AML-193 (cell line): ENCODE measurements at places on chromosomes 7 and 10.

DNA sequence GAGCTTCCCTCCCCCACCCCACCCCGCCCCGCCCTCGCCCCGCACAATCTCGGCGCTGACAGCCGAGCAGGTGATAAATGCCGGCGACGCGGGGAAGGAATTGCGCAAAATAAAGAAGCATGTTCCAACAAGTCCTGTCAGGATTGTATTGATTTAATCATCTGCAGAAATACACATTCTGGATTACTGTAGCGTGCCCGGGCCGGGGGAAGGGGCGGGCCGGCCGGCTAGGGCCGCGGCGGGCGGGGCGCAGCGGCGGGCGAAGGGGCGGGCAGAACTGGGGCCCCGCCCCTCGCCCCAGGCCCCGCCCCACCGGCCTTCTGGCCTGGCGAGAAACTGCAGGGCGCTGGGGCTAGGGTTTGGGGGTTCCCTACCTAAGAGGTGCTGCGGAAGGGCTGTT lies 88.9 kb upstream of the PAX2 start:
- no peak for DNase-seq

GRCh38 chr7:129807863-129808262 lies 144.9 kb downstream of the UBE2H start:
- no peak for DNase-seq

DNA sequence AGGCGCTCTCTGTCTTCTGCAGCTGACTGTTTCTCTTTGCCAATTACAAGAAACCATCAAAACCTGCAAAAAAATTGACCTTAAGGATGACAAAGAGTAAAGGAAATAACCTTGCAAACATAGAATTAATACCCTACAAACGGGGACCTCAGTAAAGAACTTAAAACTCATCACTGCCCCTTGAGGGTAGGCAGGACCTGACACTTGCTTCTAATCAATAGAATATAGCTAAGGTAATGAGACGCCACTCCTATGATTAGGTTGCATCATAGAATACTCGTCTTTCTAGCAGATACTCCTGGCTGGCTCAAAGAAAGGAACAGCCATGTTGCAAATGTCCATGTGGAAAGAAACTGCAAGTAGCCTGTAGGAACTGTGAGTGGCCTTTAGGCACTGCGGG lies 140.0 kb downstream of the XPNPEP1 start:
- no peak for DNase-seq

GRCh38 chr10:70499836-70500167 lies 21.2 kb downstream of the PALD1 start:
- DNase-seq, result no peak

DNA sequence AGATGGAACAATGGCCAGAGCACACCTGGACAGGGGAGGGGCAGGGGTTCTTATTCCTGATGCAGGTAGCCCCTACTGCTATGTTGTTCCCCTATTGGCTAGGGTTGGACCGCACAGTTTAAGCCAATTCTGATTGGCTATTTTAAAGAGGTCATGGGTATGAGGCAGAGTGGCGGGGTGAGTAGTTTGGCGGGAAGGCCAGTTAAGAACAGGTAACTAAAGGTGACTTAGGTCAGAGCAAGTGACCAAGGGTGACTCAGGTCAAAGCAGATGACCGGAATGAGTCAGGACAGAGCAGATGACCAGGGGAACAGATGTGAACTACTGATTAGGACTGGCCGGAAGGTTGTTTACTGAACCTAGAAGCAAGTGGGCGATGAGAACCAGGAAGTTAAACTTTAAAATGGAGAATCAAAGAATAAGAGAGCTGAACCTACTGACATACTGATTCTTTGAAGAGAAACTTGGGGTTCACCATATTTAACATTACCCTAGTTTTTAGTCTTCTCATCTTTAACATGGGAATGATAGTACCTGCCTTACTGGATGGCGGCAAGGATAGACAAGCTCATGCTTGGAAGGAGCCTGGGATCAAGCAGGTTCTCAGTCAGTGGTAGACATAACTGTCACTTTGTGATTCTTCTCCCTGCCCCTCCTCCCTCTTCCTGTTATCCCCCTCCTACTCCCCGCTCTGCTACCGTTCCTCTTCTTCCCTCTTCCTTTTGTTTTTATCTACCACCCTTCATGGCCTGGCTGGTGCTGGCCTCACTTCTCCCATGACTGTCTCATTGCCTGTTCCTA lies 55.0 kb downstream of the CCNY start:
- DNase-seq, result no peak

DNA sequence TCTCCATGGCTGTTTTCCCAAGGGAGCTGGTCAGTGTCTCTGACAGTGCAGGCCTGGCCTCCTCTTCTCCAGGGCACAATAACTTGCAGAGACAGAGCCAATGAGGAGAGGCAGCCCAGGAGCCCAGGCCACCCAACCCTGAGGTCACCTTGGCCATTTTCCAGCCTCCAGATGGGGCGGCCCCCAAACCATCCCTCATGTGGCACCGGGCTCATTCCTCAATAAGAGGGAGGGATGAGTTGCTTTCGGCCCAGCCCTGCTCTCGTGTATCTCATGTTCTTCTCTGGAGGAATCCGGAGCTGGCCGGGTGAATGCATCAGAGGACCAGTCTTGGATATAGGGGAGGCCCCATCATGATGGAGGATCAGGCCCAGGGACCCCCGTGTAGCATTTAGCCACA lies 98.9 kb downstream of the C10orf105 start:
- no peak for DNase-seq
